ENCODE measurements at places on chromosomes 16 and 17.

GRCh38 chr17:81049372-81049911 lies 14.5 kb downstream of the BAIAP2 start:
- DNase-seq: no peak

GRCh38 chr16:80189476-80190175 lies 351.2 kb upstream of the DYNLRB2 start:
- DNase-seq: no peak

- no peak for DNase-seq
These were observed 70.0 kb upstream of the TNRC6C start for GRCh38 chr17:77888242-77889134.

DNA sequence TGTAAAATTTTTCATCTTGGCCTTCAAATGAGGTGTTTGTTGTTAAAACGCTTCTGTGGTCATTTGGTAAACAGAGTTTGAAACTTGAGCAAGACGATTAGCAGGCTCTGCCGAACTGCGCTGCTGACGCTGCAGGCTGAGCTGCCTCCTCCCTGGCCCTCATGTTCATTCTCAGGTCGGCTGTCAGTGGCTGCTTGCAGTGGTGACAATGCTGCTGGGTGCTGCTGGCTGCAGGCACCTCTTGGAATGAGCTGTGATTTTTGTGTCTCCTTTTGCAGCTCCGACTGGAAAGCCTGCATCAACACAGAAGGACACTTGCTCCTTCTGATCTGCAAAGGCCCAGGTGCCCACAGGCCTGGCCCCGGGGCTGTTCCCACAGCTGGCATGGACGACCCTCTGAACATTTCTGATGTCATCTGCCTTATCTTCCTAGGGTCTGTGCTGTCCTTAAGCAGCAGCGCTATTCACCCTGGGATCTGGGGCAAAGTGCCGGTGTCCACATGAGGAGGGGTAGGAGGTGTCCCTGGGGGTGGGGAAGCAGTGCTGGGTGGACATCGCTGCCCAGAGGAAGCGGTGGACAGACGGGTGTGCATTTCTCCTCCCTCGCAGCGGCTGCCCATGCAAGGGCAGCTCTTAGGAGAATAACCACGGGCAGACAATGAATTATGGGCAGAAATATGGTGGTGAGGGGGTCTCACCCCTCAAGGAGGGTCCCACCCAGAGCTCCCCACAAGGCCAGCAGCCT lies 23.1 kb upstream of the OSGIN1 start:
- no peak for DNase-seq

DNA sequence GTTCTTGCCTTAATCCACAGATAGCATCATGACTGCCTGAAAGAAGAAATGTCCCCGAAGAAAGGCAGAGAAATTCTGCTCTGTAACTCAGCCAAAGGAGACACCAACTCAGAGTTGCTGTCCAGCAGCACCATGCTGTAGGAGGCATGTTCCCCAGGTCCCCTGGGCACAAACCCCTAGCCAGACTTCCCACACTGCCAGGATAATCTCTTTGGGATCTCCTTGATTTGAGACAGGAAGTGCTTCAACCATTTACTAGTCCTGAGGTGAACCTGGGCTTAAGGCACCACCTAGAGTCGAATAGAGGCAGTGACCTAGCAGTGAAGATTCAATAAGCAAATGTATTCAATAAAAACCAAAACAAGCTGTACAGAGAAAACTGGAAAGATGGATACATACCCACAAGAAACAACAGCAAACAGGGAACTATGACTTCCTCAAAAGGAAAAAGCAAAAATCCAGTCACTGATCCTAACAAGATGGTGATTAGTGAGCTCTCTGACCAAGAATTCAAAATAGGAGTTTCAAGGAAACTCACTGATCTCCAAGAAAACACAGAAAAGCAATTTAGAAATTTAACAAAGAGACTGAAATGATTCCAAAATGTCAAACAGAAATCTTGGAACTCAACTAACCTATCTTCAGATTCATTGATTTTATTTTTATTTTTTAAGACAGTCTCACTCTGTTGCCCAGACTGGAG lies 5.7 kb downstream of the OR4D2 start:
- no peak for DNase-seq

GRCh38 chr17:79832218-79833109 lies 6.8 kb downstream of the CBX4 start:
- DNase-seq: peak; percentile 56

DNA sequence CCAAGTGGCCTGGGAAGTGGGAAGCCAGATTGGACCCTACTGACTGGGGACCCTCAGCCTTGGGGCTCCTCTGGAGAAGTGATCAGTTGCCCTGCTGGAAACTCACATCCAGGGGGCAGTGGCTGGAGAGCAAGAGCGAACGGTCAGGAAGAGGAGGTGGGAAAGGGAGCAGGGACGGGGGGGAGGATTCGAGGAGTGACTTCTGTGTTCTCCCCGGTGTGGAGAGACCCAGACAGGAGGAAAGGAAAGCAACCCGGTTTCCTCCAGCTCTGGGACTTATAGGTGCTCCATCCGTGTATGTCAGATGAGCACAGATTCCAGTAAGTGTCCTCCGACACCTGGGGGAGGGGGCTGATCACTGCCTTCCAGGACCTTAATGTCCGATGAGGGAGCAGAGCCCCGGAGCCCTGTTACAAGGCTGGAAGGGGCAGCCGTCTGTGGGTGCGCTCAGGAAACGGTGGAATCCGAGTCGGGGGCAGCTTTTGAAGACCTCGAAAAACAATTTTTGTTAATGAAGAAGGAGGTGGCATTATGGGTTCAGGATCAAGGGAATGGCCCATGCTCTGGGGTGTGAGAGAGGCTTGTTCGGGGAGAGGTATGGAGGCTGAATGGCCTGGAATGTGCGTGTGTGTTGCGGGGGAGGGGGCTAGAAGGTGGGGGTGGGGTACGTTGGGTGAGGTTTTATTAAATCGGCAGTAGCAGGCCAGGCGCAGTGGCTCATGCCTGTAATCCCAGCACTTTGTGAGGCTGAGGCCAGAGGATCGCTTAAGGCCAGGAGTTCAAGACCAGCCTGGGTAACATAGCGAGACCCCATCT lies 34.8 kb upstream of the NDRG4 start:
- DNase-seq: no peak

- DNase-seq: no peak
These were observed 648.5 kb upstream of the RBFOX1 start for GRCh38 chr16:6684076-6684673.
